Sigmoid colon (tissue), 7 donors: ENCODE measurements at places on chromosomes 5 and 9. TPM values are rescaled to one million over a fixed set of nuclear protein-coding genes. Genes with fewer than 3 reads are reported as not detected.
A peak's percentile ranks its signal among the peaks of the same experiment; 100 is the strongest.

- no peak for DNase-seq
Observed at GRCh38 chr5:85646641-85647040, 971.1 kb upstream of the COX7C start.

DNA sequence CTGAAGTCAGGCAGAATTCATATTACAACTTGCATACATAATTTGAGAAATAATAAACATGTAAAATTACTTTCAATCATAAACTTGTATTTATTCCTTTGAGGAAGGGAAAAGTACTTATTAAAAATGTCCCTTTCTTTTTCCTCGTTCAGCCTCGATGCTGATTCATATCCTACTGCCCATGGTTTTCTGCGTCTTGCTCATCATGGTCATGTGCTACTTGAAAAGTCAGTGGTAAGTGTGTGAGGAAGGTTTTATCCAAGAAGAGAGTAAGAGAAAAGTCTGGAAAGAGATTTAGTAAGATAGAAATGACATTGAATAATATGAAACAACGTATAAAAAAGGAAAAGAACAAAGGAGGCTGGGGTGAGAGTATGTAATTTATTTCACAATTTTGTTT lies 85.9 kb downstream of the OSMR start:
- no peak for DNase-seq

- DNase-seq = no peak
Observed at GRCh38 chr5:56414066-56414465, 180.9 kb upstream of the ANKRD55 start.

- DNase-seq = peak; percentile 17
Observed at GRCh38 chr9:114428466-114428865, 40.7 kb upstream of the AKNA start.

DNA sequence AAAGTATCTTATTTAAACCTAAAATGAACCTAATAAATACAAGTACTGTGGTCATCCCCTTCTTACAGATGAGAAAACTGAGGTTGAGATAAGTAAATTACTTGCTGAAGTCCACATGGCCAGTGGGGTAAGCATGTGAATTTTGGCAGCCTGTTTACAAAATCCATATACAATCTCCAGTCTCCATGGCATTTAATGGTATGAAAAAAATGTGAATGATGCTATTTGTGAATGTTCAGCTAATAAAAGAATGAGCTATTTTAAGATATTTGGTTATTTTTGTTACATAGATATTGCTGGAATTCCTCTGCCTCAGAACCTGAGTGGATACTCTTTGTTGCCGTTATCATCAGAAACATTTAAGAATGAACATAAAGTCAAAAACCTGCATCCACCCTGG lies 19.3 kb upstream of the GPR150 start:
- DNase-seq = no peak

- no peak for DNase-seq
Observed at GRCh38 chr5:110027527-110028322, 338.0 kb downstream of the MAN2A1 start.

- DNase-seq = no peak
Observed at GRCh38 chr5:155461304-155461703, 447.7 kb downstream of the KIF4B start.

DNA sequence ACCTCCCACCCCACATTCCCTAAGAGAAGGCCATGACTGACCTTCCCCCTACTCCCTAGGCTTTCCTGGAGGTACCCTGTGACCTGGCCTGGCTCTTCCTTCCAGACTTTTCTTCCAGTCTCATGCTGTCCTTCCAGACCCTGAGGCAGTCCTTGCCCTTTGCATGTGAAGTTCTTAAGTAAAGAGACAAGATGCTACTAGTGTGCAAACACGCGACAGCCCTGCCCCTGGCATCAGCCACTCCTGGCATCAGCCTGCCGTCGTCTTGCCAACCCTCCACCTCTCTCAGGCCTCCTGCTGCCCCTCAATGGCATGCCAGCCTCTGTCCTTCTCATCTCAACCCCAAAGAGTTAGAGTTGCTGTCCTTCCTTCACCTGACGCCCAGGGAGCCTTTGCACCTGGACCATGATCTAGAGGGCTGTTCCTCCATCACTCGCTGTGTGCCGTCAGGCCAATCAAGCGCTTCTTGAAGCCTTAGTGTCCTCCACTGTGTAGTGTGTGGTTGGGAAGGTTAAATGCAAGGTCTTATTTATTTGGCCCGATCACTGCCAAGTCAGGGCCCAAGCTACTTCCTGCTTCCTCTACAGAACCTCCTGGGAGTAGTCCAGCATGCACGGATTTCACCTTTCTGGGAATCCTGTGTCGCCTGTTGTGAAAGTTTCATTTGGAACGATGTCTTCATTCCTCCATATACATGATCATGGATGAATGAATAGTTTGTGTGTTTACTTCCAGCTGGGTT lies 61.9 kb downstream of the WWC1 start:
- DNase-seq = no peak

- DNase-seq = no peak
Observed at GRCh38 chr9:131671133-131671520, 68.7 kb downstream of the RAPGEF1 start.

- no peak for DNase-seq
Observed at GRCh38 chr9:13437866-13438265, 158.4 kb upstream of the MPDZ start.

- no peak for DNase-seq
Observed at GRCh38 chr9:89470224-89470839, 27.6 kb downstream of the SEMA4D start.

- DNase-seq = no peak
Observed at GRCh38 chr5:44740660-44741059, 68.1 kb upstream of the MRPS30 start.

GRCh38 chr5:153516504-153517240 lies 26.2 kb downstream of the GRIA1 start:
- DNase-seq = no peak

DNA sequence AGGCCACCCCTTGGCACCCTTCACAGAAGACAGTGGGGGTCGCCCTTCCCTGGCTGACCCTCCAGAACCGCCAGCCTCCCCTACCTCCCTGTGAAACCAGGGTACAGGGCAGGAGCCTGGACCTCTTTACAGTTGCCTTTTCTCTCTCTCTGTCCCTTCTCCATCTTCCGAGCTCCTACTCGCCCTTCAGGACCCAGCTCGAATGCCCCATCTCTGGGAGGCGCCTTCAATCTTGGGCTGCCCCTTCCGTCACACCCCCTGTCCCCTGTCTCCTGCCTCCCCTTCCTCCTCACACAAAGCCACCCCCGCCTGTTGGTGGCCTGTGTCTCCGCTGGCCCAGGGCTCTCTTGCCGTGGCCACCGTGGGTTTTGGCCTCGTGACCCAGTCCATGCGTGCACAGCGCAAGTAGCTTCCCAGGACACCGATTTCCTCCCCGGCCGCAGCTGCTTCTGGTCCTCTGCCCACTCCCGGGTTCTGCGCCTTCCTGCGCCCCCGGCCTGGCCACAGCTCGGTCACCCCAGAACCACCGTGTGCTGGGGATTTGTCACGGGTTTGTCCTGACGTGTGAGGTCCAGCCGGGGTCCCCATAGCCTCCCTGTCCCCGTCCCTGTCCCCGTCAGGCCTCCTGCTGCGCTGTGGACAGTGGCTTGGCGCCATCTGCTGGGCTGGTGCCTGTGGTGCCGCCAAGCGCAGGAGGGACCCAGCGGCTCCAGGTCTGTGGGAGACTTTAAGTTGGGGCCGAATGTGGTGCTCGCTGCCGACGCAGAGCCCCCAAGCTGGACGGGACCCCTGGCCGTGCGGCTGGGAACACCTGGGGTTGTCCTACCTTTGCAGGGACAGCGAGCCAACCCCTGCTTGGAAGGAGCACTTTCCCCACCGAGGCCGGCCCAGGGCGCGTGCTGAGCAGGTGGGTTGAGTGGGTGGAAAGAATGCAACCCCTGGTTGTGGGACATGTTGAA lies 4.0 kb upstream of the TMEM250 start:
- DNase-seq = peak; percentile 86

DNA sequence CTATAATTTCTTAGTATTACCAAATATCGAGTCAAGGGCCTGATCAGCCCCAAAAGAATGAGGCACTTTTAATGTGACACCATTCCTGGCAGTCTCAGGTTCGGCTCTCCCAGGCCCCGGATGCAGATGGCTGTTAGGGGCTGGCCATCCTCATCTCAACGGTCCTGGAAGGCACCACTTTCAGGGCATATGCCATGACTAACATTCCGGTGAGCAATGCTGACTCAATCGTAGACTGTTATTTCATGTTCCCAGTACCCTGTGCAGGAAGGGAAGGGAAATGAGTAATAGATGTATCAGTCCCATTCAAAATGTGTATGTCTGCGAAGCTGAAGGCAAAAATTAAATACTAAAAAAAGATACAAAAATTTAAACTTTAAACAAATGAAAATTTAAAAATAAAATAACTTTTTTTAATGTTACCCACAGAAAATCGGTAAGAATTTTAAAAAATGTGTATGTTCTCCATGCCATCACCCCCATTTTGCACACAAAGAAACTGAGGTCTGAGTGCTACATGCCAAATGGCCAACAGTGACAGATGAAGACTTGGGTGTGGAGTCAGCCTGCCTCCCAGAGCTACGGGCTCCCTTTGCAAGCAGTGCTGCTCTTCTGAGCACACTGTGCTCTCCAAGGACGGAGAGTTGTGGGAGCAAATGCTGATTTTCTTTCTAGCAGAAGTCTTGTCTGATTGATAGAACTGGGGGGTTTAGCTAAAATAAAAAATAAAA lies 79.0 kb downstream of the GLDC start:
- DNase-seq = no peak

CTXN3 gene
- not detected for total RNA-seq

ACOT12 gene
- total RNA-seq = 0.41 TPM

DOCK8 gene
- total RNA-seq = 4.2 TPM

OR13J1 gene
- total RNA-seq = not detected

FAM200C gene
- 12.3 TPM for total RNA-seq

MTX3 gene
- total RNA-seq = 14.5 TPM

NSG2 gene
- total RNA-seq = 10.0 TPM

PDE8B gene
- total RNA-seq = 2.9 TPM

ARL14EPL gene
- total RNA-seq = not detected

PCDHGB1 gene
- total RNA-seq = 8.4 TPM
